GM23248 (cell line): ENCODE measurements at places on chromosomes 3 and 15.

- no peak for DNase-seq
Measured at GRCh38 chr3:112388972-112389371, 56.0 kb downstream of the CD200 start.

DNA sequence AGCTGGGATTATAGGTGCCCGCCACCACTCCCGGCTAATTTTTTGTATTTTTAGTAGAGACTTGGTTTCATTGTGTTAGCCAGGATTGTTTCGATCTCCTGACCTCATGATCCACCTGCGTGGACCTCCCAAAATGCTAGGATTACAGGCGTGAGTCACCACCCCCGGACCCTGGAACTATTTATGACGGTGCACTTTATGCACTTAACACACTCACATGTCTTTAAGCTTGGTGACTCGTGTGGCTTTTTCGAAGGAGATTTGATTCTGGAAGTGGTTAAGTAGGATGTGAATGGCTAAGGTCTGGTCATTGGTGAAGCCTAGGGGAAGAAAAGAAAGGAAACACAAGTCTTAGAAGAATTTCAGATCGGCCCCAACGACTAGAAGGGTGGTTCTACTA lies 20.3 kb downstream of the BBS4 start:
- no peak for DNase-seq

GRCh38 chr15:80503319-80503952 lies 99.3 kb downstream of the ARNT2 start:
- no peak for DNase-seq

DNA sequence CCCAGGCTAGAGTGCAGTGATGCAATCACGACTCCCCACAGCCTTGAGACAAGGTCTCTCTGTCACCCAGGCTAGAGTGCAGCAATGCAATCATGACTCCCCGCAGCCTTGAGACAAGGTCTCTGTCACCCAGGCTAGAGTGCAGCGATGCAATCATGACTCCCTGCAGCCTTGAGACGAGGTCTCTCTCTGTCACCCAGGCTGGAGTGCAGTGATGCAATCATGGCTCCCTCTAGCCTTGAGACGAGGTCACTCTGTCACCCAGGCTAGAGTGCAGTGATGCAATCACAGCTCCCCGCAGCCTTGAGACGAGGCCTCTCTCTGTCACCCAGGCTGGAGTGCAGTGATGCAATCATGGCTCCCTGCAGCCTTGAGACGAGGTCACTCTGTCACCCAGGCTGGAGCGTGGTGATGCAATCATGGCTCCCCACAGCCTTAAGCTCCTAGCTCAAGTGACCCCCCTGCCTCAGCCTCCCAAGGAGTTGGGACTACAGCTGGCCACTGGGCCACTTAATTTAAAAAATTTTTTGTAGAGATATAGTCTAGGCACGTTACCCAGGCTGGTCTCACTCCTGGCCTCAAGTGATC lies 26.1 kb downstream of the TFRC start:
- DNase-seq: no peak

DNA sequence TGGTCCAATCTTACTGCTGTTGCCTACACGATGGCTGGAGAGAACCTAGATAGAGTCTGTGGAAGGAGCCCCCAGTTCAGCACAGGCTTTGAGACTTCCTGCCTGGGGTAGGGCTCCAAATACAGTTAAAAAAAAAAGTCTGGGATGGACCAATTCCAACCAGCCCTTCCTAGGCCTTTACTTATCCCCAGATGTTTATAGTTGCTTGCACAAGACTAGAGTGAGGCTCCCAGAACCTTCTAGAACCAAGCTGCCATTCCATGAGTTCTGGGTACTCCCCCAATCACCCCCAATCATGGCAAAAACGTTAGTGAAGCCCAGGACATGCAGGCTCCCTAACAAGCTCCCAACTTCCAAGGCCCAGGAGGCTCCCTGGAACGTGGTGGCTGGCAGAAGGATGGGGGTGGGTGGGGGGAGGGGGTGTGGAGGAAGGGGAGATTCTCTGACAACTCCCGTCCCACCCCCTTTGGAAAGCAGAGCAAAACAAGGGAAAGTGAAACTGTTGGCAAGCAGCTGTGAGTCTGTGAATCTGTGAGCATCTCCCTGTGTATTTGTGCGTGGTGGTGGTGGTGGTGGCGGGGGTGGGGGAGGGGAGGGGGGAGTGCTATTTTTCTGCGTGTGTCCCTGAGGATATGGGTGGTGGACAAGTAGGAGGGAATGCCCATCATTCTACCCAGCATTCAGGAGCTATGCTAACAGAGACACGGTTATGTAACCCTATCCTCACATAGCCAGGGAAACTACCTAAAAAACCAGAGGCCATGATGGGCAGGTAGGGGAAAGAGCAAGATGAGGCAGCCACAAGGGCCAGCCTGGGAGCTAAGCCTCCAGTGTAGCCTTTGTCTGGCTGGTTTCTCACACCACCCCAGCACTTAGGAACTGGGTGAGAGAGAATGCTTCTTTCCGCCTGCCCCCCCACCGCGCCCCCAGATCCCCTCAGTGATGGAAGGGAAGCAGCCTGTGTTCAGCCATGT lies 2.0 kb downstream of the MST1R start:
- peak; percentile 21 for DNase-seq

- peak; percentile 67 for DNase-seq
Measured at GRCh38 chr3:77825001-77825827, 785.3 kb downstream of the ROBO2 start.

GRCh38 chr3:24023197-24023596 lies 78.1 kb downstream of the NR1D2 start:
- DNase-seq: no peak

- peak; percentile 45 for DNase-seq
Measured at GRCh38 chr3:124107104-124107890, 115.4 kb upstream of the ROPN1 start.

- DNase-seq: peak; percentile 40
Measured at GRCh38 chr3:67635806-67636205, 18.6 kb downstream of the SUCLG2 start.

GRCh38 chr3:170511371-170511770 lies 74.5 kb downstream of the SLC7A14 start:
- no peak for DNase-seq

DNA sequence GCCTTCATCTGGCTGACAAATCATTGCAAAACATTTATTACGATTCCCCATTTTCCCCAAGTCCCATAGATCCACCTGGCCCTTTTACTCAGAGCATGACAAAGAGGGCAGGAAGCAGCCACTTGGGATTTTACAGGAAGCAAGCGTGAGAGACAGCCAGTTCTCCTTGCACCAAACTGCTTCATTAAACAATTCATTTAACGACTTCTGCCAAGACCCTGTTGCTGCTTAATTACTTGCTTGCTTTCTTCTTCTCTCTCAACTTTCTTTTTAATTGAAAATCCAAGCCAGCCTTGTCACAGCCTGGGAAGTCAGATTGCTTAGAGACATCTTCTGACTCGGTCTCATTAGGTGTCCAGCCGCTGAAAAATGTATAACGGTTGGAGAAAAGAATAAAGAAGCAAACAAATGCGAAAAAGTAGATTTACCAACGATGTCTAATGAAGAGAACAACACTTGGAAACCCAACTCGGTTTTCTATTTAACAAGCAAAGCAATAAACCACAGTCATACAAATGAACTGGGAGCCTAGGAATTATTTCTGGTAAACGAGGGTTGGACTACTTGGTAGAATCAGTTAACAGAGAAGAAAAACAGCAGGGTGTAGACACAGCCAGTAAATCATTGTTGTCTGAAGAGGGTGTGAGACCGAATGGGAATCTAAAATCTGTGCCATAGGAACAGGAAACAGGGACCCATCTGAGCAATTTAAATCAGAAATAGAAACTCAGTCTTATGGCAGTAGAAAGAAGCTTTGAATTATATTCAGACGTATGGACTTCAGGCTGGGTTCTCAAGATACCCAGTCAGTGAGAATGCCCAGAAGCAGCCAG lies 298.3 kb downstream of the LRRC3B start:
- DNase-seq: no peak

DNA sequence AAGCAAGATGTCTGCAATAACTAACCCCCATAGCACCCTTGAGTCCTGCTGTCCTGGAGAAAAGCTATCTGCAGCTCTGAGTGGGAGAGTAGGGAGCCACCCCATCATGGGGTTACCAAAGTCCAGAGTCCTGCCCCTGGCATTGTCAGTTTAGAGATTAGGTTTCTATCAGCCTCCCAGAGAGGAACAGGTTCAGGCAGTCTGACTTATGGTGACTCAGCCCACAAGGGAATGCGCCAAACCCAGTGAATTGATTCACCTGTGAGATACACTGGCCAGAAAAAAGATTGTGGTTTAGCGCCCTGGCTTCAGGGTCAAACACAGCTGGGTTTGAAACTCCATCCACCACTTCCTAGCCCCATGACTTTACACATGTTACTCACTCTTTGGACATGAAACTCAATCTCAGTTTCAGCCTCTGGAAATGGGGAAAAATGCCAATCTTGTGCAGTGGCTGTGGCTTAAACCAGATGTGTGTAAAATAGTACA lies 263.6 kb upstream of the HES1 start:
- DNase-seq: peak; percentile 63

- DNase-seq: peak; percentile 56
Measured at GRCh38 chr15:40338041-40338657, 2.6 kb downstream of the CCDC9B start.

- DNase-seq: no peak
Measured at GRCh38 chr15:97087006-97087741, 756.7 kb downstream of the NR2F2 start.

DNA sequence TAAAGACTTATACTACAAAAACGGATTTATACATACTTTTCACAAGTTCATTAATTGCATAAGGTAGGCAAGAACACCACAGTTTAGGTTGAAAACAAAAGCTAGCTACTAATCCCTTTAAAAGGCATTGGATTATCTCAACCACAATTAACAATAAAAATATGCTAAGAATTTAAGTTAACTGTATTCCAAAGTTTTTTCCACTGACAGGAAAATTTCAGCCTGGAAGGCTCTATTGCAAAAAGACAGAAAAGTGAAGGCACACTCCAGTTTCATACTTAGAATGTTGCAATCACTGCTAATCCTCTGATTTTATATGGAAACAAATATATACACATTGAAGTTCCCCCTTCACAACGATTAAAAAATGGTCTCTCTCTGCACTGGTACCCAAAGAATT lies 71.5 kb downstream of the TJP1 start:
- peak; percentile 24 for DNase-seq

GRCh38 chr3:147507638-147508286 lies 98.6 kb downstream of the ZIC1 start:
- peak; percentile 77 for DNase-seq
